ENCODE measurements at places on chromosomes 7 and 10.

DNA sequence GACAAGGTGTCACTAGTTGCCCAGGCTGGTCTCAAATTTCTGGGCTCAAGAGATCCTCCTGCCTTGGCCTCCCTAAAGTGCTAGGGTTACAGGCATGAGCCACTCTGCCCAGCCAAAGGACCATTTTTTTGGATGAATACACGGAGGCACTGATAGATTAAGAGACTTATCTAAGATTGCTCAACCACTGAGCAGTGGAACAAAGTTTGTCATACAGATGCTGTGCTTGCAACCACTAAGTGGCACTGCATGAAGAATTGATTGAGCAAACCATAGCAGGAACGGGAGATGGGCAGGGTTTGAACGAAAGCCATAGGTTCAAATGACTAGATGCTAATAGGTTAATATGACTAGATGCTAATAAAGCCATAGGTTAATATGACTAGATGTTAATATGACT lies 61.1 kb downstream of the EBLN1 start:
- DNase-seq: no peak

GRCh38 chr7:82975811-82976468 lies 186.7 kb downstream of the PCLO start:
- no peak for DNase-seq

GRCh38 chr10:24406809-24407483 lies 198.0 kb downstream of the KIAA1217 start:
- DNase-seq: no peak

DNA sequence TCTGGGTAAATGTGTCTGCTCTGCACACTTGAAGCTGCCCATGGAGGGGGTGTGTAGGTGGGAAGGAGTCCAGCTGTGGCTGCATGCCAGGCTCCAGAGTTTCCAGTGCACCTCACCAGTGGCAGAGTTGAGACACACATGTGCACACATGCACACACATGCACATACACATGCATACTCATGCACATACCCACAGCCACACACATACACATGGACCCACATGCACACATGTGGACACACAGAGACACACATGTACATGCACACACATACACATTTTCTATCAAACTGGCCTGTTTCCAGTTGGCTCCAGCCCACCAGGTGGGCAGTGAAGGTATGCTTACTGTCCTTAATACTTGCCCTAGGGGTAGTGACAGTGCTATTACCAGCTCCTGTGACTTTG lies 99.7 kb downstream of the RAMP3 start:
- DNase-seq: no peak

- no peak for DNase-seq
Measured at GRCh38 chr7:16804674-16805439, at the start of gene AGR2. Gene AGR2 (minus strand): TSS chr7:16804999. CDS start chr7:16801796, 3,203 bp downstream.

- DNase-seq: no peak
Measured at GRCh38 chr10:33179067-33179466, 155.4 kb downstream of the NRP1 start.

DNA sequence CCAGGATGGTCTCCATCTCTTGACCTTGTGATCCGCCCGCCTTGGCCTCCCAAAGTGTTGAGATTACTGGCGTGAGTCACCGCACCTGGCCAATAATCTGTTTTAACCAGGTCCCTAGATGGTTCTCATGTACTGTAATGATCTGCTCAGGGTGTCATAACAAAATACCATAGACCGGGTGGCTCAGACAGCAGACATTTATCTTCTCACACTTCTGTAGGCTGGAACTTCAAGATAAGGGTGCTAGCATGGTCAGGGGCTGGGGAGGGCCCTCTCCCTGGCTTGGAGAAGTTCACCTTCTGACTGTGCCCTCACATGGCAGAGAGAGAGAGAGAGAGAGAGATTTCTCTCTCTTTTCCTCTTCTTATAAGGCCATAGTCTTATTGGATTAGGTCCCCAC lies 279.4 kb upstream of the LYZL1 start:
- DNase-seq: no peak

DNA sequence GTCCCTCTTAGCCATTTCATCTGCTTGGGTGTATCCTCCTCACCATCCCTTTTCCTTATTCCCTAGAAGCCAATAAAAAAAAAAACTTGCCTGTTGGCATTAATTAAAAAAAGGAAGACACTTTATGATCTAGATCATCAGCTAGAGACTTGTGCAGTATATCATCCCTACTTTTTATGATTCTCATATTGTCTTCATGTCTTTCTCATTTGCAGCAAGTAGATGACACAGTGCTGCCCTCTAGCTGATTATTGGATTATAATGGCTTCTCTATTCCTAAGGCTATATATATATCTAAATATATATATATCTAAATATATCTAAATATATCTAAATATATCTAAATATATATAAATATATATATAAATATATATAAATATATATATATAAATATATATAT lies 272.4 kb upstream of the LRGUK start:
- peak; percentile 13 for DNase-seq

DNA sequence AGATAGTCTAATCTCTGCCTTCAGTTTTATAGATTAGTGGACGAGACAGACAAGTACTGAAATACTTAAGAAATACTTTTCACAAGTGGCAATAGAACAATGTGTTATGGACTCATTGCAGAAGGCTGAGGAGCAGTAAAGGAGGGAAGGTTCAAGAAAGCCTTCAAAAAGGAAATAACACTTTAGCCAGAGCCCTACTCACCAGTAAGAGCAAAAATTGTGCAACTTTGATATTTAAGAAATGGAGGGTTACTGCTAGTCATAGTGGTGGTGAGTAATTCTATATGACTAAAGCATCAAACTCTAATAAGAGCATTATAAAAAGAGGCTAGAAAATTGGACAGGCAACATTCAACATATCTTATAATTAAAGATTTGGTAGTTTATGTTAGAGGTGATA lies 28.8 kb downstream of the PTPN12 start:
- no peak for DNase-seq

DNA sequence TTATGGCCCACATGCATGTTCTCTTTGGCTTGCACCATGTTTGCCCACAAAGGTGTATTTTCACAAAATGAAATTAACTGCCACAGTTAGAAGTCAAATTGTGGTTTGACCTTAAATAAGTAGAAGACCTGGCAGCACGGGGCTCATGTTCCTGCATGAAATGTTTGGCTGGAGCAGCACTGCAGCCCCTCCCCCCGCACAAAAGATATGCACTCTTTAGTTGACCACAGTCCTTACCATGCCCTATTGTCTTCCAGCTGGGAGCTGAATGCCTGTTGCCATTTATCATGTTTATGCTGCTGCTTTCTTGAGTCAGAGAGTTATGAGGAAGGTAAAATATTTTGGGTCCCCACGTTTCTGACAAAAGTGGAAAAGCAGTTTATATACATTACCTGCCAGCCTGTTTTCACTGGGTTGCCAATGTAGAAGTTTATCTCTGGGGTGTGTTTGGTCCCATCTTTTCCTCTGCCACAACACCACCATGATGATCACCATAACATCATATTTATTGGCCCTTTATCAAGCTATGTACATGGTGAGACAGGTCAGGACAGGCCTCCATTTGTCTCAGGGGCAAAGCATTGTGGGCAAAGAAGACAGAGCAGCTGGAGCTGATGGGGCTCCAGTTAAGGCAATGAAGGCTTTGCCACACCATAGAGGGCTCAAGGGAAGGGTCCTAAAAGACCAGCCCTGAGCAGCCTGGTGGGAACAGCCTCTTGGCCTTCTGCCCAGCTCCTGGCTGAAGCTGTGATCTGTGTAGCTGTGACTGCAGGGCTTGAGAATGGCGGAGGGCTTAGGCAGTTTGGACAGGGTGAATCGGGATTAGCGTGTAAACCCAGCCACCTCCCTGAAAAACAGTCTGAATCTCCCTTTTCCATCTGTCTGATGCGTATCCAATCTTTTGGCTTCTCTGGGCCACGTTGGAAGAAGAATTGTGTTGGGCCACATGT lies 5.4 kb downstream of the PRF1 start:
- no peak for DNase-seq

GRCh38 chr10:44415121-44415520 lies 30.2 kb upstream of the CXCL12 start:
- no peak for DNase-seq
